SK-N-SH treated with all-trans-retinoic acid at 6 μM for 48 hours (cell line): ENCODE measurements at places on chromosomes 1 and 21.

DNA sequence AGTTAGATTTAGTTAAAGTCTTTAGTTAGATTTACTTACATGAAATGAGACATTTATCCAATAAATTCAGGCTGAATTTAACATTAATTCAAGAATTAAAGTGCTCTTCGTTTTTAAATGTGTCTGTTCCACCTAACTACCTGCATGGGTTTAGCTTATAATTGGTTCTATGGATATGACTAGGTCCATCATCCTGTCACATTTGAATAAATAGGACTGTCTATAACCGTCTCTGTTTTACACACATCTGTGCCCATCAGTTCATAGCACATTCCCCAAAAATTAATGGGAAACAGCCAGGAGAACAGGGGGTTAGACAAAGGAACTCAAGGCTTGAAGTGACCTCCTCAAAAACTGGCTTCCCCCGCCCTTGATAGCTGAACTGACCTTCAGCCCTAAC lies 219.6 kb downstream of the MRPL39 start:
- no peak for ATAC-seq

GRCh38 chr1:216854836-216855484 lies 131.7 kb upstream of the ESRRG start:
- no peak for ATAC-seq

- no peak for ATAC-seq
Measured at GRCh38 chr1:231714440-231714839, 87.8 kb downstream of the DISC1 start.

DNA sequence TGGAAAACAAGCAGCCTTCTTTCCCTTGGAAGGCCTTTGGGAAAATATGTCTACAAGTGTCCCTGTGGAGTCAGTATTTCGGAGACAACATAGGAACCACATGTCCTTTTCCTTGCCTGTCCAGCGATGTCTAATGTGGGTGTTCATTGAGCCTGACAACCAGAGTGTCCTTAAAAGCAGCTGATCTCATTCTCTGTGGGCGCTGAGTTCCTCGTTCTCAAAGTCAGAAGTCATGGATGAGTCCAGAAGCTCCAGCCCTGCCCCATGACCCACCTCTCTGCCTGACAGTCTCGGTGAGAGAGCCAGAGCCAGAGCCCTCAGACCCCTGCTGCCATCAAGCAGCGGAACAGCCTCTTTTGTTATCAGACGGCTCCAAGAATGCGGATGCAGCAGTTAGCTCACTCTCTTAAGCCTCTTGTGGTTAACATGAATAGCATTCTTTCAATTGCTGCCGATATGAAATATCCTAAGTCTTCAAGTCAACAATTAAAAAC lies 329.2 kb downstream of the TGFB2 start:
- peak; percentile 93 for ATAC-seq
